Effector memory CD8-positive, alpha-beta T cell (primary cell): ENCODE measurements at places on chromosomes 5 and 9.

DNA sequence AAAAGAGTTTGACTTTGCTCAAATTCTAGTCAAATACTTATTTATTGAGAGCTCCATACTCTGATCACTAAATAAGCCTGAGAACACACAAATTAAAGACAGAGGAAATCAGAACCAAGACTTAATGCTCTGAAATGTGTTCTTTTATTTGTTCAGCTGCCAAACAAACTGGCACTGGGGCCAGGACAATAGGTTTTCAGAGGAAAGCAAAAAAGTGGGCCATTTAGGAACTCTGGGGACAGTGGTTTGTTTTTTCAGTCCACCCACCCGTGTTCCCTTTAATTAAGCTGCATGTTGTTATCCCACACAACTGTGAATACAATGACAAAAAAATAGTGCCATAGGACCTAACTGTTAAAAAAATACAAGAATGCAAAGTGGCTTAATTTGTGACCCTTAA, 95.4 kb upstream of the RETREG1 start:
- no peak for DNase-seq

DNA sequence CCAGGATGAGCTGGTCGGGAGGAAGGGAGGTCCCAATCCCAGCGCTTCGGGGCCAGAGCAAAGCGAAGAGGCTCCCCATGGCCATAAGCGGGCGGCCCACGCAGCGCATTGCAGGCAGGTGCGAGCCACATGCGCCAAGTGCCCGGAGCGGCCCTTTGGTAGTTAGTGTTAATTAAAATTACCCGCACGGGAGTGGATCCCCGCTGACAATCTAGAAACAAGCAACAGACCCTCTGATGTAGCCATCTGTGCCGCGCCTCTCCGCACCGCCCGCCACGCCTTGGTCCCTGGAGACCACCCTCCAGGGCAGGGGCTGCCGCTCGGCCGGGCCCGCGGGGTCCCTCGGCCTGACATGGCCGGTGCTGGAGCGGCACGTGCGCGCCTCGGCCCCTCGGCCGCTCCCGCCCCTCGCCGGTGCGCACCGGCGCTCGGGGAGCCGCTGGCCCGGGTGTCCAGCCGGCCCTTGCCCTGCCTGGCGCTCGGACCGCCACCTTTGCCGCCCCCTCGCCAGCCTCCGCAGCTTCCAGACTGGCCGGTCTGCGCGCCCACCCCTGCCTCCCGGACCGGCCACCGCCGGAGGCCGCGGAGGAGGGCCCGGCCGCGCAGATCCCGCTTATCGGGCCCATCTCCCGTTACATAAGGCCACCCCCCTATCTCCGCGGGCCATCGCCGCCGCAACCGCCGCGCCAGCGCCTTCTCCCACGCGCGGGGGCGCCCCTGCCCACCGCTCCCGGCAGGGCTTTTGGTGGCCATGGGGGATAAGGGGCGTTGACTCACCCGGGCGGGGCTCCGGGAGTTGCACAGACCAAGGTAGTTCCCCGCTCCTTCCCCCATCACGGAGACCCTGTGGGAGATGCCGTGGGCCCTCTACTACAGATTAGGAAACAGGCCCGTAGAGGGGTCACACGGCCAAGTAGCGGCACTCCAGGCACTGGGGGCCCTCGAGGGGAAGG, 1.9 kb upstream of the IL13 start:
- peak; percentile 30 for DNase-seq

DNA sequence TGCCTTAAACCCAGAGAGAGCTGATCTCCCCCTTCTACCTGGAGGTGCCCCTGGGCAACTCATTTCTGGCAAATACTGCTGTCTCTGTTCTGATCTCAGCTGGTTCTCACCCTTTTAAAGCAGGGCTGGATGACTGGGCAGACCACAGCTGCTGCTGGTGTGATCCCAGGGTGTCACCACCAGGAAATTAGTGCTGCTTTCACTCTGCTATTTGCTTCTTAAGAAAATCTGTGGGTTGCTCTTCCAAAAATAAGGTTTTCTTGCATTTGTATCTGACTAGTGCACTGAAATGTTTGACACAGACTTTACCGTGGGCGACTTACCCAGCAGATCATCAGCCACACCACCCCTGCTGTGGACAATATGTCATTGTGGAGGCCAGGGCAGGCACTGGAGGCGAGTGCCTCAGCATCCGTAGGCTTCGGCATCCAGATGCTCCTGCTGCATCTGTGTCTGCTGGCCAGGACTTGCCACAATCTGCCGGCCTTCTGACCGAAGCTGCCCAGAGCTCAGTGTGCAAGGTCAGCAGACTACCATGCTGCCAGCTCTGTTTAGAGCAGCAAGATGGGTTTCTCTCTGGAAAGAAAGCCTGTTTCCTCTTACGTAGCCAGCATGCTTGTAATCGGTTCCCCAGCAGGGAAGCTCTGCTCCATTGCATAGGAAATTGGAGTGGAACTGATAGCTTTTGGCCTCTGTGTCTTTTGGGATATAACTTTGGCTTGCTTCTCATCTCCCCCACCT, 13.6 kb downstream of the ARHGAP26 start:
- DNase-seq: peak; percentile 59

GRCh38 chr5:3428334-3428733, 167.3 kb upstream of the IRX1 start:
- DNase-seq: no peak

DNA sequence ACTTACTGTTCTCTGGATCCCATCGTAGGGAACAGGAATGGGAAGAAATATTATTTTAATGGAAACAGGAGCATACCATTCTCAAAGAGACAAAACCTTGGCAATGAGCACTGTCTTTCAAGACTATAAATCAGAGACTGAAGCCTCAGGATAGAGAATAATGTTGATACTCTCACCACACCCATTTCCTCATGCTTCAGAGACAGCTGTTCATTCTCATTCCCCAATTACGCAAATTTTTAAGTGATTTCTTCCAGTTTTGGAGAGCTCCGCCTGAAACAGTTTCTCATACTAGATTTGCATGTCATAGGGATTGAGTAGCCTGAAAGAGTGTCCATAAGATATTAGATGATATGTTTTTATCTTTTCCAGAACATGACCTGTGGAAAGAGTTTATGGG, 290.5 kb upstream of the RASA1 start:
- no peak for DNase-seq

- no peak for DNase-seq
Observed at GRCh38 chr5:76277736-76278135, 125.3 kb upstream of the IQGAP2 start.

- no peak for DNase-seq
Observed at GRCh38 chr9:85541876-85542275, 199.9 kb downstream of the AGTPBP1 start.

DNA sequence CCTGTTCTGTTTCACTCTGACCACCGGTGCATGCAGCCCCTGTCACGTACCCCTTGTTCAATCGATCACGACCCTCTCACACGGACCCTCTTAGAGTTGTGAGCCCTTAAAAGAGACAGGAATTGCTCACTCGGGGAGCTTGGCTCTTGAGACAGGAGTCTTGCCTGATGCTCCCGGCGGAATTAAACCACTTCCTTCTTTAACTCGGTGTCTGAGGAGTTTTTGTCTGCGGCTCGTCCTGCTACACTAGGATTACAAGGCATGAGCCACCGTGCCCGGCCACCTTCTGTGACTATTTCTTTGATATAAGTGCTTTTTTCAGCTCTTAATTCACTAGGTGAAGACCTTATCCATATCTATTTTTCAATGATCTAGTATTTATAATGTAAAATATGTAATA, 167.5 kb downstream of the TTC39B start:
- no peak for DNase-seq

DNA sequence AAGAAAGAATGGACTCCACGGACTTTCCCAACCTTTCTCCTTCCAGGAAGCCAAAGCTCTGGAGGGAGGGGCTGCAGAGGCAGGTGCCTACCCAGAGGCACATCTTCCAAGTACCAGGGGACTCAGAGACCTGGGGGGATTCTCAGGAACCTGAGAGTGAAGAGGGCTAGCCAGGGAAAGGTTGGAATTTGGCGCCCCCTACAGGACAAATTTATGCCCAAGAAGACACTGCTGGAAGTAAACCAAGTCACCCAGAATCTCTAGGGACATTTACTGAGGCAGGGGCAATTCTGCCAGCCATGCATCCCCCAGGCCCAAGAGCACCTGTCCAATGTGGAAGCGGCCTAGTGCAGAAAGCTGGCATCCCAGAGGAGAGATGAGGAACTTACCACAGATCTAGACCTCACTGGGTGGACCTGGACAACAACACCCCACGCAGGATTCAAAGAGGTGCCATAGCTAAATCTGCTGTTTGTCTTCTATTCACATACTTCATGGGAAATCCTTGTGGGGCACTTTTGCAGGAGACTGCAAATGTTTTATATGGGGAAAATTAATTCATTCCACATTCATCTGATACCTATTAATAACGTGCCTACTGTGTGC, 25.9 kb upstream of the IDNK start:
- DNase-seq: peak; percentile 20

DNA sequence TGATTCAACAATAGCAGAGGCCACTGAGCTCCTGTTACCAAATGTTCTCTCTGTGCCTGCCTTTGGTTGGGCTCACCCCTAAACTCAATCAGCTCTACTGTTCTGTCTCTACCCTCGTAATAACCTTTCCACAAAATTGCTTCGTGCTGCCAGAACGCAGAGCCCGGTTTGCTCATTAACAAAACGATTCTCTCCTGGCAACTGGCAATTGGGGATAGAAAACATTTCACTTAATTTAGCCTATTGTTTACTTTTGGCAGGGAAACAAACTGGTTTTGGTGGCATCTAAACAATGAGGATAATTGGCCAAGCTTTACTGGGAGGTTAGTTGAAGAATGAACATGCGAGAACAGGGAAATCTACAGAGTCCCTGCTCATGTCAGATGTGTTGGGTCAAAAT, 56.6 kb downstream of the SLC28A3 start:
- no peak for DNase-seq

DNA sequence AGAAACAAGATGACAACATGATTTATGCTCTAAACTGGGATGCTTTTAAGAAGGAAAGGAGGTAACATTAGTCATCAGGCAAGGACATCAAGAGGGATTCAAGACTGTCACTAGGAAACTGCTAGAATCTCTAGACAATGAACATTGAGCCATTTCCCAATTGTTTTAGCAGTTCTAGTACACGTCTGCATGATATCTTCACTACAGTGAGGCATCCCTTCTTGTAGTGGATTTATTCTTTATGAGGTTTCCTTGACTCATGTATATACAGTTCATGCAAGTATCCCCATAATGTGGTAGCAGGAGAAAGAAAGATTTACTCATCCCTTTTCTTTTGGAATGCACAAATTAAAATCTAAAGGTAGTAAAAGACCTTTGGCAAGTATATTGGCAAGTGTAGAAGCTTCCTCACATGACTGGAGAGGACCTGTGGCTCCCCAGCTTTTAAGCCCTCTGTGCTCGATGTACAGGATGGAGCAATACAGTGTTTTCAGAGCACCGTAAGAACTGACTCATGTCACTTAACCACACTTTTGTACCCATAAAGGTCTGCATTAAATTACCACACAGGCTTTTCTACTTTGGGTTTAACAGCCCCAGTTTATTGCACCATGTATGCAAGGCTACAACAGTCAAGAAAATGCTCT, 335.9 kb downstream of the SEMA5A start:
- no peak for DNase-seq

GRCh38 chr5:159182691-159183090, 26.7 kb downstream of the RNF145 start:
- no peak for DNase-seq

- no peak for DNase-seq
Observed at GRCh38 chr5:141807732-141808131, 70.5 kb downstream of the PCDH1 start.

DNA sequence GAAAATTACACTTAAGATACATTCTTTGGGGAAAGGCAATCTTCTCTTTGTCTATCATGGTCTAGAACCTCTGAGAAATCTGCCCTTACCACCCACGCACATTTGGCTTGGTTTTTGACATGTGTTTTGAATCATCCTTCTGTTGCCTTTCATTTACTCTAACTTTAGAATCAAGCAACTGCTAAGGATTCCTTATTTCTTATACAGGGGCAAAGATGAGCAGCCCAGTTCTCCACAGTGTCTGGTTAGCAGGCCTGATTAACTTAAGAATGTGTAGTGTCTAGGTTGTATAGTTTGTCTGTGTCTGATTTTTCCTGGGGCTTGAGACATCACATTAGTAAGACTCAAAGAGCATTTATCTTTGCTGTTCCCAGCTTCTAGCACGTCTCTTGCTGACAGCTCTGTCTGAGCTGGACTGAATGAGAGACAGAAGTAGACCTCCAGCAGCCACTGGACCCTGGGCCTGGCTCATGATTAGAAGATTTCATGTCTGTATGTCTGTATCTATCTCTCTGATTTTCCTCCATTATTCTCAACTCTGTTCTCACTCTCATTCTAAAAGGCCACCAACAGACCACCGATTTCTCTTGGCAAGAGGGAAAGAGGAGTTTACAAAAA, 31.8 kb upstream of the PCA3 start:
- DNase-seq: no peak

- DNase-seq: no peak
Observed at GRCh38 chr5:67809589-67809988, 406.0 kb upstream of the PIK3R1 start.

- DNase-seq: no peak
Observed at GRCh38 chr9:81374459-81375186, 314.7 kb downstream of the TLE1 start.

- no peak for DNase-seq
Observed at GRCh38 chr5:135437796-135438560, 9.2 kb downstream of the DCANP1 start.

- no peak for DNase-seq
Observed at GRCh38 chr5:84564321-84565075, 179.8 kb upstream of the EDIL3 start.

GRCh38 chr9:1980387-1980786, 34.8 kb upstream of the SMARCA2 start:
- DNase-seq: no peak

GRCh38 chr9:5443850-5444249, 6.1 kb upstream of the PLGRKT start:
- DNase-seq: no peak

DNA sequence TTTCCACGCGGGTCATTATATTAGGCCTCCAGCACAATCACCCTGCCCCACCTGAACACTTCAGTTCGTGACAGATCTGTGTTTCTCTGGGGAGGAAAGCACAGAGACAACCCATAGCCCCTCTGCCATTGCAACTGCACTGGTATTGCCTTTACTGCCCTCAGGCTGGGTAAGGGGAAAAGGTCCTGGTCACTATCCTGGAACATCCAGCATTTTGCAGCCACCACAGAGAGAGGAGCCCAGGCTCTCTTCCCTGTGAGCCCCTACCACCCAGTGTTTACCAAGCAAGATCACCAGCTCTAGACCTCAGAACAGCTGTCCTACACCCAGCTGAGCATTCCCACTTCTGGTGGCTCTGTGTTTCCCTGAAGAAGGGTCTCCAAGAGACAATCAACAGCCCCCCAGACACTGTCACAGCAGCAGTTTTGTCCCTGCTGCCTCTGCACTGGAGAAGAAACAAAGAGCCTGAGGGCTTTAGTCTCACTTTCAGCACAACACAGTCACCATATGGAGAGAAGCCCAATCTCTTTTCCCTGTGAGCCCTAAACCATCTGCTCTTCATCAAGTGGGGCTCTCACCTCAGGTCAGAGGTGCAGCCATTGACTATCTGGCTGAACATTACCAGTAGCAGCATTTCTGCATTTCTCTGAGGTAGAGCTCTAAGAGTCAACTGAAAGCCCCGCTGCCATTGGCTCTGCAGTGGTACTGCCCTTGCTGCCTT, 655.2 kb upstream of the FAM174A start:
- no peak for DNase-seq

- DNase-seq: no peak
Observed at GRCh38 chr9:112489039-112489546, 2.5 kb downstream of the KIAA1958 start.

- DNase-seq: no peak
Observed at GRCh38 chr5:116410336-116410890, 164.2 kb downstream of the SEMA6A start.

GRCh38 chr5:157063776-157064430, 5.0 kb upstream of the HAVCR1 start:
- DNase-seq: no peak
